ENCODE measurements at places on chromosomes 3 and 15.

- DNase-seq = no peak
Observed at GRCh38 chr3:138726946-138727730, 107.6 kb downstream of the PIK3CB start.

DNA sequence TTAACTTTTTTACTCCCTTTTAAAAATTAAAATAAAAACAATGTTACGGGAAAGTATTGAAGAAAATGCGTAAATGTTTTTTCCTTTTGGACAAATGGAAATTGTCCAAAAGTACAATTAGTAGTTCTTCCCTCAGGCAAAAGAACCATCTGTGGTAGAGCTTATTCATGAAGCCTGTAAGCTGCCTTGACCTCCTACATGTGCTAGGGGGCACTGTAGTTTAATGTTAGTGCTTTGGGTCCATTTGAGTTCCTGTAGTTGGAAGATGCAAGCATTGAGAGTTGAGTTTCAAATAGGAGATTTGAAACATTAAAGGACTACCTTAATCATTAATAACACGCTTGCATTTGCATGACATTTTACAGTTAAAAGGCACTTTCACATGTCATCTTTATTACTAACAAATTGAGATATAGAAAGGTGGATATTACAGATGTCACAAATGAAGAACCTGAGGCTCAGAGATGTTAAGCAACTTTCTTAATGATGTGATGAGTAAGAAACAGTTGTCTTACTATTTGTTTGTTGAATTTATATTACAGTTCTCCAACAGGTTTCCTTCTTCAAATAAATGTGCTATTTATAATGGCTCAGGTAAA, 1.8 kb upstream of the ZNF385D start:
- DNase-seq = no peak

- DNase-seq = no peak
Observed at GRCh38 chr3:125967156-125967555, 1.8 kb upstream of the ROPN1B start.

DNA sequence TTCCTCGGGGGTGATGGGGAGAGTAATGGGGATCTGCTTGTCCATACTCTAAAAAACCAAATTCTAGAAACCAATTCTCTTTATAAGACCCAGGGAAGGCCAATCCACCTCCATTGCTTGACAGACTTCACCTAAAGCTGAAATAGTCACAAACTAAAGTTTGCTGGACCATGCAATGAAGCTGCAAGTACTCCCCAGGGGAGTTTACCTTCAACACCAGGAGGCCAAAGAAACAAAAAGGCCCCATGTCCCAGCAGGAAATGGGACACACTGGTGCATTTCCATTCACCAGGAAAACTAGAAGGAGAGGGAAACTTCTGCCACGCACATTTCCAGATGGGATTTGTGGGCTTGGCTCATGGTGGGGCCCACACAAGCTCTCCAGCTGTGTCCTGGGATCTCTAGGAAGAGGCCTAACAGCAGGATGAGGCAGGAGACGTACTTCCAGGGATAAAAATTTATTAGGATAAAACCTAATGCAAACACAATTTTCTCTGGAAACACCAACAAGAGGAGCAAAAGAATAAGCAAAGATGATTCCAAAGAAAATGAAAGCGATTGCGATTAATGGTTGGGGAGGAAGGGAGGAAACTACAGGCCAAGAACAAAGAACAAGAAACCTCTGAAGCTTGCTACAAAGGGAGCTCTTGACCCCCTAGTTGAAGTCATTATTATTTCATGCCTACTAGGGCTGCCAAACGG, 238.0 kb upstream of the LRTM1 start:
- DNase-seq = no peak

DNA sequence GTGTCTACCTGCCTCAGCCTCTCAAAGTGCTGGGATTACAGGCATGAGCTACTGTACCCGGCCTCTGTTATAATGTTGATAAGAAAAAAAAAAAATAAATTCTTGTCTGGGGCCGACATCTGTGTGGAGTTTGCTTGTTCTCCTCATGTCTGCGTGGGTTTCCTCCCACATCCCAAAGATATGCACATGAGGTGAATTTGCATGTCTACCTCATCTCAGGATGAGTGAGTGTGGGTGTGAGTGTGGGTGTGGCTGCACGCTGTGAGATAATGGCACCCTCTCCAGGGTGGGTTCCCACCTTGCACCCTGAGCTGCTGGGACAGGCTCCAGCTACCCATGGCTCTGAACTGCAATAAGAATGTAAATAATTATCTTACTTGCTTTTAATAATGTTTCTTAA, 25.9 kb upstream of the UACA start:
- no peak for DNase-seq
